Stimulated activated CD4-positive, alpha-beta T cell treated with anti-CD3 and anti-CD28 coated beads, Interleukin-2, amount 100 ng/mL, for 48 hours (primary cell): ENCODE measurements at places on chromosomes 7 and 10.

GRCh38 chr7:1602386-1602785, 32.6 kb upstream of the PSMG3 start:
- DNase-seq, result no peak

- DNase-seq, result no peak
Measured at GRCh38 chr10:129023082-129023481, 444.0 kb upstream of the MGMT start.

- DNase-seq, result no peak
Measured at GRCh38 chr10:124415210-124415609, 3.5 kb downstream of the OAT start.

GRCh38 chr7:67432536-67433234, 436.1 kb downstream of the TYW1 start:
- DNase-seq, result no peak

- DNase-seq, result no peak
Measured at GRCh38 chr7:30970074-30970473, 6.3 kb downstream of the GHRHR start.

DNA sequence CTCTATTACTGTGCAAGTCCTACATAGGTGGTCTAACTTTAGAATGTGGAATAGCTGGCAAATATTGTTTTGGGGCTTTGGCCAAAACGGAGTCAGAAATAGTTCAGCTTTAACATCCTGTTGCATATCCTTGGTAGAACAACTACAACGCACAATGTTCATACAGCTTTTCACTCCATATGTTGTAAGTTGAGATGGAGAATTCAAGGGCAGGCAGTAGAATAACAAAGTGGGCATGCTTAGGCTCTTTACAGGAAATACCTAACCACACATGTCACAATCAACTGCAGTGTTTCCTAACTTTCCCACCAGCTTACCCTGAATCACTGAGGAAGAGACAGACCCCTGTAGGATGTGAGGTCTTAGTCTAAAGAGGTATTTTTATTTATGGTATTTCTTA, 122.3 kb downstream of the PPP1R3A start:
- no peak for DNase-seq

GRCh38 chr7:73786588-73786987, 16.5 kb upstream of the CLDN3 start:
- DNase-seq, result no peak

DNA sequence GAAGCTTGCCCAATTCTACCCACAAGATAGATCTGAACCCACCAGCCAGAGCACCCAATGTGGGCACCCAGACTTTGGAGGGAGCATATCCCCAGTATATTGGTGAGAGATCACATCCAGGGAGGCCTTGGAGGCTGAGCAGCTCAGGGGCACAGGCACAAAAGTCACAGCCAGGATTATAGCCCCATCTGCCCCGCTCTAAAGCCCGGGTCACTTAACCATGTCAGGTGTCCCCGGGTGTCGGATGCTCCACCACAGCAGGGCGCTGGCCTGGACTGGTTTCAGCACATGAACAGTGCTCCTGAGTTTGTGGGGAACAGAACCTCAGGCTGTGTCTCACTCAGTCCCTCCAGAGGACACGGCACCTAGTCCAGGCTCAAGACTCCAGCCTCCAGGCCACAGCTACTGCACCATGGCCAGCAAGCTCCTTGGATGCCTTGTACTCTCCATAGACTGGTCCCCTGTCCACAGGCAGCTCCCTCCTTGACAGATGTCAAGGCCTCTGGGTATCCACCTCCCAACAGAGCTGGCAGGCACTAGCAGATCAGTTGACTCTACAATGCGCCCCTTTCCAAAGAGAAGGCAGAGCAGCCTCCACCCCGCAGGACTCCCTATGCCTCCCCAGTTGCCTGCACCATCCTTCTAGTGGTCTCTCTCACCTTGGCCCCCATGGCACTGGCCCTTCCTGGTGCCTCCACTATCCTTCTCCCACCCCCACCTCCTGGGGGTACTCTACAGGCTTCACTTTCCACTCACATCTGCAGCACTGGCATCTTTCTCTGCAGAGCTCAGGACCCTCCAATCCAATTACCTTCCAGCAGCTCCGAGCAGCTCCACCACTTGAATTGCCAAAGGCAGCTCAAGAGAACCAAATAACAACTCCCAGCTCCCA, 306.0 kb downstream of the GRID1 start:
- no peak for DNase-seq

DNA sequence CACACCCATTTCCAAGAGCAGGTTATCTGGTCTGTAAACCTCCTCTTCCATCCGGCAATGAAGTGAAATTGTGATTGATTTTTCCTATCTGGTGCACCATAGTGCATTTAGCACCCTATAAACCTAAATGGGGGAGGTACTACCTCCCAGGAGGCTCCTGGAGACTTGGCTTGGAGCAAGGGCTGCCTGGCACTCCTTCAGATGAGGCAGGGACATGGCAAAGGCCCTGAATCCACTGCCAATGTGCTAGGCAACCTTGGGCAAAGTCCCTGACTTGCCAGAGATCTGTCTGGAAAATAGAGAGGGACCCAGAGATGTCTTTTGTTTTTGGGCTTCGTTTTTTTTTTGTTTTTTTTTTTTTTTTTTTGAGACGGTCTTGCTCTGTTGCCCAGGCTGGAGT, 6.7 kb upstream of the GRID1 start:
- DNase-seq, result no peak

DNA sequence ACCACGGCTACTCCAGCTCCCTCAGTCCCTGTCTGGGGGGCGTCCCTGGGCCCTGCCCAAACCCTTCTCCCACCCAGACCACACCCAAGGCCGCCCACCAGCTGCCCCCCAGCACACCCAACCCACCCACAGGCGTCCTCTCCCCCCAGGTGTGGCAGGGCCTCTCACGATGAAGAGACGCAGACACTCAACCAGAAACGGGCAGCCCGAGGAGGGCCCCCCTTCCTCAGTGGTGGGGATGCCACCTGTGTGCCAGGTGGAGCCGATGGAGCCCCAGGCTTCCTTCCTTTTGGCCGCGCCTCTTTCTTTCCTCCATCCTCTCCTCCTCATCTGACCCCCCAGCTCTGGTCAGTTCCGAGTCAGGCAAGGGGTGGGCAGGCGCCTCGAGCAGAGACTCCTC, 28.7 kb downstream of the ADGRA1 start:
- DNase-seq, result no peak

GRCh38 chr10:98367604-98368451, 47.2 kb downstream of the PYROXD2 start:
- DNase-seq, result no peak

DNA sequence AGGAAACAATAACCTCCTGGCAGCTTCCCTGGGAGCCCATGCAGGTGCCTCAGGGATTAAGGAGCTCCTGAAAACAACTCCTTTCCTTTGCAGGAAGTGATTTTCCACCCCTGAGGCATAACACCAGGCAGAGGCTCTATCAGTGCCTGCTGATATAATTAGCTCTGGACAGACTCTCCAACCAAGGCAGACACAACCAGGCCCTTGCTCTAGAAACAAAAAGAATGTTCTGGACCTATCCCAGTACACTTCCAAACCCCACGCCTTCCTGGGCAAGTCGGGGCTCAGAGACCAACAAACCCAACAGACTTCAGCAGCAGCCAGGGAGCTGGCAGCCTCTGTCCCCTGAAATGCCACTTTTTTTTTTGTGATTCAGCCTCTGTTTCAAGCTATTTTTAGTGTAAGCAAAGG, 247.1 kb downstream of the KCNMA1 start:
- DNase-seq, result no peak

DNA sequence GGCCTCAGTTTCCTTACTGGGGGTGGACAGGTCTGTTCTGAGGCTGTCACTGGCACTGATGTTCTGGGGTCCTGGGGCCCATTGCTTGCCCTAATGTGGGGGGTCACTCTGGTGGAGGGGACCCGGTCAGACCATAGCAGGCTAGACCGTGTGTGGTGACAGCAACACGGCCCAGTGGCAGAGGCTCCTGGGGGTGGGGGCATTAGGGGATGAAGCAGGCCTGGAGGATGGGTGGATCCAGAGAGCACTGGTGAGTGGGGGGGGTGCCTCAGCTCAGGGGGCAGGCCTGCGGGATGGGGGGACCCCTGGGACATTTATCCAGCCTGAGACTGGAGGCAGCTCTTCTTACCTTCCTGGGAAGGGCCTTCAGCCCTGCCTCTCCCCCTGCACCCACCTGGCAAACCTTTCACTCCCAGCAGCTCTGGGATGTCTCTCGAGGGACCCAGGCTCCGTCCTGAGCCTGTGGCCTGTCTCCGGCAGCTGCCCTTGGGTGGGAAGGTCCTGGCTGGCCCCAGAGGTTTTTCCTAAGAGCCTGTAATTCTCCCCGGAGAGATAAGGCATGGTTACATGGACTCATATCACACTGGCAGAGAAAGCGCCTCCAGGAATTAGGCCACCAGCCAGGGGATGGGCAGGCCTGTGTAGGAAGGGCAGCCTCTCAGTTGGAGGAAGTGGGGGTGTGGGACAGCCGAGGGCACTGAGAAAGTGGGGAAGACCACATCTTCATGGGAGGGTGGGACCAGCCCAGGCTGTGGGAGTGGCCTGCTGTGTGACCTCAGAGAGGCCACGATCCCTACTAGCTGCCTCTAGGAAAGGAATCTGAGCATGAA, 147.7 kb downstream of the UBE2H start:
- no peak for DNase-seq

- no peak for DNase-seq
Measured at GRCh38 chr10:58969576-58969975, 206.9 kb upstream of the PHYHIPL start.

DNA sequence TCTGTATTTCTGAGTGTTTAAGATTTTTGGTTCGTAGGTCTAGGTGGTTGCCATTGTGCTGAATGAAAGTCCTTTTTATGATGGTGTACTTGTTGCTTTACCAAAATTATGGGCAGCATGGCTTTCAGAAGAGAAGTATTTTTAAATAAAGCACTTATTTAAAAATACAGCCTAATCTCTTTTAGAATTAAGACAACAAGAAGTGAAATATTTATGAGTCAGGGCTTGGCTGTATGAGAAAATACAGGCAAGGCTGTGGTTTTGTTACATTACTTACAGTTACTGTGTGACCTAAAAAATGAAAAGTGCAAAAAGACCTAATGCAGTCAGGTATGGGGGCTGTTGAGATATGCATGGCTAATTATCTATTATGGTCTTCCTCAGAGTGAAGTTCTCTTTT, 185.2 kb upstream of the PPP1R3A start:
- no peak for DNase-seq

DNA sequence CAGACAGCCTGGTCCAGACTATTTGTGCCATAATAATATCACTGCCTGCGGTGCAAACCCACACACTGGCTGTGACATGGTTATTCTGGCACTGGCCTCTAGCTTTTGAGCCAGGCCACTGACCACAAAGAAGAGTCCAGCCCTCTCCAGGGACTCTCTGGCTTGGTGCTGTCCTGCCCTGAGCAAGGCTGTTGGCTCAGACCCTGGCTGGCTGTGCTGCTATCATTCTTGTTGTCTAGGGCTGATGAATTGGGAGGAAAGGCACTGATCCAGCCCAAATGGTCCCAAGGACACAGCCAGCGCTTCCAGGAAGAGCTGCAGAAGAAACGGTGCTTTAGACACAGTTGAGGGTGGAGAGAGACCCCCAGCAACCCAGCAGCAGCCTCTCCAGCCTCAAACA, 80.8 kb downstream of the TMEM130 start:
- DNase-seq, result no peak

DNA sequence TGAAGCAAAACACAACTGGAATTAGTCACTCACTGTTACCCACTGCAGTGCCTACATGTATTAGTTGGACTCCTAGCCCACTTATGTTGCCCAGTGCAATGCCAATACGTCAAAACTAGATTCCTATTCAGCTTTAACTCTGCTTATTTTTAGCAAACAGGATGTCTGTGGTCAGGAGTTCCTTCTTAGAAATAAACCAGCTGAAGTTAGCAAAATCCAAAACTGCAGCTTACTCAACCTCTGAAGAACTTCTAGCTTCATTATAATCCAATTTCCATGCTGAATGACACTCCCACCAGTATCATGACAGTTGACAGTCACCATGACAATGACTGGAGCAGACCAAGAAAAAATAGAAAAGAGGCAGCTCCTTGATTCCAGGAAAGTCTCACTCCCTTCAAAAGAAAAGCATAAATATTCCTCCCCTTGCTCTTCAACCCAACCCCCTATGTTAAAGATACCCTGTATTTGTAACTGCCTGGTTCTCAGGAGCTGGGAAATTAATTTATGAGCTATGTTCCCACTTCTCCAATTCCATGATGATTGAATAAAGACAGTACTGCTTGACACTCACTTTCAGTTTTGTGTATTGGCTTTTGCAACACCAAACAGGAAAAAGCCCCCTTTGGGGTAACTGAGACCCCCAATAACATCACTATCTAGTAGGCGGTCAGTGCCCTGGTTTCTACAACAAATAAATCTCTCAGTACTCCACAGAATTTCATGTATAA, 327.4 kb downstream of the SORCS1 start:
- DNase-seq, result no peak

- no peak for DNase-seq
Measured at GRCh38 chr7:128915841-128916642, 5.5 kb upstream of the KCP start.

GRCh38 chr10:18719811-18720210, 60.6 kb downstream of the ARL5B start:
- no peak for DNase-seq

GRCh38 chr10:61950449-61951143, 49.1 kb downstream of the ARID5B start:
- no peak for DNase-seq

DNA sequence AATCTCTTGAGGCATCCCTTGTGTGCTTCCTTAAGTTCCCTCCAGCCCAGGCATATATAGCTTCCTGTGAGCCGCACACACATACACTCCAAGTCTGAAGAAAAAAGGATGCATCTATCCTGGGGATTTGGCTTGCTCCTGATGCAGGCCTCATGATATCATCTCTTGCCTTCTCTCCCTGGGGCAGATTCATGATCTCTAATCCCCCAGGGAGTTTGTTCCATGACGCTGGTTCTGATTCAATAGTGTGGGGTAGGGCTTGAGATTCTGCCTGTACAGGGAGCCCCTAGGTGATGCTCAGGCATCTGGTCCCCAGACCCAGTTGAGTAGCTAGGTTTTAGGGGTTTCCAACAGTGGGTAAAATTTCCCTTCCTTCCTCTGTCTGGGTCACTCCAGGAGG, 1.5 kb downstream of the PON1 start:
- DNase-seq, result no peak

DNA sequence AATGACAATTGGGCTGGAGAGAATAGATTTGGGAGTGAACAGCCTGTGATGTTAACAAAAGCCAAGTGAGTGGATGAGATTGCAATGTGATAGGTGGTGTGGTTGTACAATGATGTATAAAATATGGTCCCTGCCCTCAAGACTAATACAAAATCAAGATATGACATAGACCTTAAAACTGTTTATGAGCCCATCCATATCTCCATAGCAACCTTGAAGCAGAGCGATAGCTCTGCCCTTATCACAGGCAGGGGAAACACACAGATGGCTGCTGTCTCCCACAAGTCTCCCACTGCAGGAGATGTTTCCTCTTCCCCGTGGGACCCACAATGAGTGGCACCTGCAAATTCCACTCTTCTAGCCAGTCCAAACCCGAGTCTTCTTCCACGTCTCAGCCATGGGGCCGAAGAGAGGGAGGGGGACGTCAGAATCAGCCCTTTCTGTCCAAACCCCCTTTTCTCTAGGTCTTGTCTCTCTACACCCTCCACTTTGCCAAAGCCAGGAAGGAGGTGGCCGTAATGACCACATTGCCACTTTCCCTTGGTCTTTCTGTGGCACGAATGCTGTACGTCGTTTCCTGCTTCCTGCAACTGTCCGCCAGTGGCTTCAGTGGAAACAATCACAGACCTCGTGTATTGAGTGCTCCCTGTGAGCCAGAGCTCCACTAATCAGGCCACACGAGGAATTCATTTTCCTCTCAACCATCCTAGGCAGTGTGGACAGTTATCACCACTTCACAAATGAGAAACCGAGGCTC, 7.5 kb upstream of the TBXAS1 start:
- no peak for DNase-seq
